Cortex of kidney (tissue), 1 donor: ENCODE measurements at places on chromosomes 4 and X.

DNA sequence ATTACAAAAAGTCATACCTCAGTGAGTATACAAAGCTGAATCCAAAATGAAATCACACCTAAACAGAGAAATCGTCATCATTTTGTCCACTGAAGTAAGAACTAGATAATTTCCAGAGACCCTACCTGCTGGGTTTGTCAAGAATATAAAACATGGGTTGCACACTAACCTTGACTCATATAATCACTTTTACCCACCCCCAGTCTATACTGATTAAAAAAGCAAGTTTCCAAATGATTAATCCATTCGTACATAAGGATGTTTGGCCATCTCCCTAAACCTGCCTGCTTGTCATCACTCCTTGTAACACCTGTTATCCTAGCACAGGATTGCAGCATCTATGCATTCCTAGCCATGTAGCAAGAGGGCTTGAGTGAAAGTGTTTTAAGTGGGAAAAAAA lies 4.7 kb downstream of the RAP2C start:
- no peak for DNase-seq

GRCh38 chr4:145709843-145710242 lies 29.9 kb downstream of the C4orf51 start:
- DNase-seq = no peak

DNA sequence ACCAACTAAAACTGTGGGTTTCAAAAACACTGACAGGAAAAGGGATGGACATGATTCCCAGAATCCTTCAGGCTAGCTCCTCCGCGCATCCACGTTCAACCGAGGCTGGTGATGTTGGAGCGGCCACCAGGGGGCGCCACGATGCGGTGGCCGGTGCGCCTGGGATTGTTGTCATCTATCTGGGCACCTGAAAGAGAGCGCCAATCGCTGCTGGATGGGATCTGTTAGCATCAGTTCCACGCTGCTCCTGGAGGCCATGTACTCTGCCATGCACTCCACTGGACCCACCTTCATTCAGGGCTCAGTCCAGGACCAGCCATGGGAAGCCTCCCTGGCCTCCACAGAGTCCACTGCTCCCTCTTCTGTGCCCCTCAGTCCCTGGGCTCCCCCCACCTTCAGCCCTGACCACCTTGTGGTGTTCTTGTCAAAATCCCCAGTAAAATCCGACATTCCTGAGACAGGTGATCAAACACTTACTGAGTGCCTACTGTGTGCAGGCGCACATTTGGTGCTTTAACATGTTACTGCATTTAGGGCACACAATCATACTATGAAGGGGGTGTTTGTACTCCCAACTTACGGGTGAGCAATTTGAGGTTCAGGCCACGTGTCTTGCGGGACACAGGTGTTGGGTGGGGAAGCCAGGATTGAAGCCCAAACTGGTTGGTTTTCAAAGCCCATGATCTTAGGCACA lies 71.1 kb downstream of the CRMP1 start:
- DNase-seq = no peak

DNA sequence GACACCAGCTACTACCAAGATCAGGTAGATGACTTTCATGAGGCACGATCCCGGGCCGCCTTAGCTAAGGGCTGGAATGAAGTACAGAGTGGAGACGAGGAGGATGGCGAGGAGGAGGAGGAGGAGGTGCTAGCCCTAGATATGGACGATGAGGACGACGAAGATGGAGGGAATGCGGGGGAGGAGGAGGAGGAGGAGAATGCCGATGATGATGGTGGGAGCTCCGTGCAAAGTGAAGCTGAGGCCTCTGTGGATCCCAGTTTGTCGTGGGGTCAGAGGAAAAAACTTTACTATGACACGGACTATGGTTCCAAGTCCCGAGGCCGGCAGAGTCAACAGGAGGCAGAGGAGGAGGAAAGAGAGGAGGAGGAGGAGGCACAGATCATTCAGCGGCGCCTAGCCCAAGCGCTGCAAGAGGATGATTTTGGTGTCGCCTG lies 481 bp downstream of the UTP3 start:
- DNase-seq = no peak

GRCh38 chr4:147960971-147961370 lies 229.1 kb downstream of the ARHGAP10 start:
- no peak for DNase-seq

DNA sequence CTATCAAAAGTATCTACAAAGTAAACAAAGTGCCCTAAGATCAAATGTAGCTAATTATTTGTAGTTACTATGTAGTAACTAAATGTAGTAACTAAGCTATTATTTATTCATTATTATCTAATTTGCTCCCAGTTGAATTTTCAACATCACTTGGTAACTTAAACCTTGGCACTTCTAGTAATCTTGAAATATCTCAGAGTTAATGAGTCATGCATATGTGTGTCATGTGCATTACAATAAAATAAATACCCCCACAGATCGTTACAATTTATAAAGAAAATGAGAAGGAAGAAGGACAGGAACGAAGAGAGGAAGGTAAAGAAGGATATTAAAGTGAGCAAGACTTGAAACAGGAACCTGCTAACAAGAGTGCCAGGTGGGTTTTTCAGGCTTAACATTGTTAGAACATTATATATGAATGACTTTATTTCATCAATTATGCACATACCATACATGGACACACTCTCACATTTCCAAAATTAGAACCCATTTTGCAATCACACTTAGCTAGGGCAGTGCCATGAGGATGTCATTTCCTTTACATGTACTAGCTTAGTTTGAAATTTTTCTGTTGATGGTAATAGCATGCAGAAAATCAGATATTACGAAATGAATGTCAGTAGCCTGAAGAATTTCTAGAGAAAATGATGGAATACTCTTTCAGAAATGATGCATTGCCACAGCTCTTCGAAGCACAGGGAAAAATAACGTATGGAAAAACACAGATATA lies 1670.4 kb upstream of the AGA start:
- DNase-seq = no peak

DNA sequence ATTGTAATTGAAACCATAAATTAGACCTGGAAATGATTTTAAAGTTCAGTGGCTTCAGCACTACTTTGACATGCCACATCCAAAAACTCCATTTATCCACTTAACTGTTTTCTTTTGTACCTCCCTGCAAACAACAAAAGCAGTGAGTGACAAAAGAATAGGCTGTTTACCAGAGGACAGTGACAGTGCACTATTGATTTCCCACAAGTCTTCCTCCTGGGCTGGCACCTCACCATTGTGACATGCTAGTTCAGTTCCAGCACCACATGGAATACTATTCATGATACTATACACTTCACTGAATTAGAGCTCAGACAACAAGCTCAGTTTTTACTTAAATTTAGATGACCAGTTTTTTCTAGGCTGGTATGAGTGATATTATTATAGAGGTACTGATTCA lies 29.3 kb downstream of the MOSPD2 start:
- no peak for DNase-seq

DNA sequence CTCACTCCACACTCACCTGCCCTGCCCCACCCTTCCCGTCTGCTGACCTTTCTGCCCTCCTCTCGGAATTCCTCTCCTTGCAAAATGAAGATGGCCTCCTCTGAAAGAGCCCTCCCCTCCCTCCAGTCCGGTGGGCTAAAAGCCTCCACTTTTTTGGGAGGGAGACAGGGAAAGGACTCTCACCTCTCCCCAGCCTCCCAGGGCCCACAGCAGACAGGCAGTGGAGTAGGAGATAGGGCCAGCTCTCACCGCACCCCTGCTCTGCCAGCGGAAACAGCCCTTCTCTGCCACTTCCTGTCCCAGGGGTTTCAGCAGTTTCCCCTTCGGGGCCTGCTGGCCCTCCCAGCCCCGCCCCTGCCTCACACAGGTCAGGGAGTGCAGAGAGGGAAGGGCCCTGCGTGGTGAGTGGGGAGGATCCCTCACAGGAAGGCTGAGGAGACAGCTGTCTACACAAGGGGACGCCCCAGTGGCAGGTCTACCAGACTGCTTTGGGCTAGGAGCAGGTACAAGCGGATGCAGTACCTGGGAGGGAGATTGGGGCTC lies 18.2 kb downstream of the ELF4 start:
- no peak for DNase-seq

DNA sequence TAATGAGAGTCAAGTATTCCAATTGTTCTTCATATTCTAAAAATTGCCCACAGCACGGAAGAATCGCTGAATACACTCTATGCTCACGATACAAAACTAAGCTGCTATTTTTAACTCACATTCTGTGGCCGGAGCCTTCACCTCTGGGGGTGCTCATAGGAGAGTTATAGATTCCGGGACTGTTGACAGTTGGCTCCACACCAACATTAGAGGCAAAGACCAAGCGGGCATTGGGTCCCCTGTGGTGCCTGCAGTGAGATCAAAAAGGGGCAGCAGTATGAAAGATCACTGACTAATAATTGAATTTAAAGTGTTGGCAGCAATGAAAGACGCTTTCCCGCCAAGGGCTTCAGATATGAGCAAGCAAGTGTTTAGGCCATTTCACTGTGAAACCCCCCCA lies 146.0 kb downstream of the TMEM144 start:
- DNase-seq = no peak

DNA sequence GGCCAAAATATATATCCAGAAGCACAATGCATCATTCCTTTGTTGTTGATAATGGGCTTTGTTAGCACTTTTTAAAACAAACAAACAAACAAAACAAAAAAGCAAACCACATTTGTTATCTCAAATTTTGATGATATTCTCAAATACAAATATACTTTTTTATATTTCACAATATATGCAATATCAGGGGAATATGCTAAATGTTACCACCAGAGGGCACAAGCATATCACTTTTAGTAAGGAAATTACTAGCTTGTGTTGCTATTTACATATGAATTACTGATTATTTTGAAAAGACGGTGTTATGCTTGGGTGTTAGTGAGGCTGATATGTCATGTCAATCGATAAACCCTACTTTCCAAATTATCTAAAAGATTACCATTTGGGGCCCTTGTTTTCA lies 29.1 kb downstream of the RIPPLY1 start:
- DNase-seq = no peak
